ENCODE measurements at places on chromosomes 6 and 20.
A peak's percentile ranks its signal among the peaks of the same experiment; 100 is the strongest.

DNA sequence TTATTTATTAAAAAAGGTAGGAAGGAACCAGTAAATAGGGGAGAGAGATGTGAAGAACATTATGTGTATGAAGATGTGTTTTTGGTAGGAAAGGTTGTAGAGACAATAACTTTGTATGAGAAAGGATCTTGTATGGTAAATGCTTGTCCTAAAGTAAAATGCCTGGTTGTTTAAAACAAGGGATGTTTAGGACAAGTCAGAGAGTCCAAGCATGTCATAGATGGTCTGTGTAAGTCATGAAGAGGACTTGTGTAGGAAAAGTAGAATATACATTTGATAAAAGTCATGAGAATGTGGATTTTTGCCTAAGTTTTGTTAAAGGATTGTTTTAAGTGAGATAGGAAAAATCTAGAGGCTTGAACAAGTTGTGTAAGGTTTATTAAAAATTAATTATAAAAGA is 325.1 kb downstream of the CDH26 start:
- no peak for DNase-seq

DNA sequence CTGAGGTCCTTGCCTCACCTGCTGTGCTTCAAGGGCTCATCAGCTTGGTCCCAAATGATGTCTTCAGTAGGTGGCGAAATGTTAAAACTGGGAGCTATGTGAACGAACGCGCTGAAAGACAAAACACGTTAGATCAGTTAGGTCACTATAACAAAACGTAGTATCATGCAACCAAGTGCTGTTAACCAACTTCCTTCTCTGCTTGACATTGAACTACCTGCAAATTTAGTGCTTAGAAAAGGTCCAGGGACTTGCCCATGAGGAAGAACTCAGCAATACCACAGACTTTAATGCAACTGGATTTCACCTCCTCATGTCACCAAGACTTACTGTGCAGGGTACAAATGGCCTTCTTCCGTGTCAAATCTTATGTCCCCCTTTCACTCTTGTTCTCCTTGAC is 24.8 kb downstream of the BACH2 start:
- DNase-seq = no peak

- no peak for DNase-seq
Measured at GRCh38 chr6:111813677-111814310, 59.5 kb downstream of the FYN start.

GRCh38 chr6:1589208-1589607 is 20.5 kb upstream of the FOXC1 start:
- DNase-seq = no peak

DNA sequence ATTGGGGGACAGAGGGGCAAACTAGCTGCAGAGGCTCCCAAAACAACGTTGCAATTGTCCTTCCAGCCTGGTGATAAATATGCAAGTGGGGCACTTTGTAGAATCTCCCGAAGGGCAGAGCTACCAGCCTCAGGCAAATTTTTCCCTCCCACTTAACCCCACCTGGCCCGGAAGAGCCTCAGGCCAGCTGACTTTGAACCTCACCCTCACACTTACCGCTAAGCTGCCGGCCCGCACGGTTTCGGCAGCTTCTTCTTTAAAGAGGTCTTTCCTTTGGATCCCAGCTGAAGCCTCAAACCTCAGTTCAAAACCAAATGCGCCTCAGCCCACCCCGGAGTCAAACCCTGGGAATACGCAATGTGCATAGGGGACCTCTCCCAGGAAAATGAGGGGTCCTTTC is 2.5 kb downstream of the OVOL2 start:
- no peak for DNase-seq

DNA sequence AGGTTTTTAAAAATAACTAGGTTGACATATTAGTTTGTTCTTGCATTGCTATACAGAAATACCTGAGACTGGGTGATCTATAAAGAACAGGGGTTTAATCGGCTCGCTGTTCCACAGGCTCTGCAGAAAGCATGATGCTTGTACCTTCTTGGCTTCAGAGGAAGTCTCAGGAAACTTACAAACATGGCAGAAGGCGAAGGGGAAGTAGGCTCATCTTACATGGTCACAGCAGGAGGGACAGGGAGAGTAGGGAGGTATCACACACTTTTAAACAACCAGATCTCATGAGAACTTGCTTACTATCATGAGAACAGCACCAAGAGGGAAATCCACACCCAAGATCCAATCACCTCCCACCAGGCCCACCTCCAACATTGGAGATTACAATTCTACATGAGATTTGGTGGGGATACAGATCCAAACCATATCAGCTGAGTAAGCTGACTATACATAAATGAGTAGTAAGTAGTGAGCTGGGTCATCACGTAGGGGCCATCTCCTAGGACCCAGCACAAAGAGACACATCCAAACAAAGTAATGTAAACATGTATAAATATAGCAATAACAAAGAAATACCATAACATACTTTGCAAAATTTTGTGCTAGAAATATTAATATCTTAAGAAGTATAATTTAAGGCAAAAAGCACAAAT is 31.4 kb upstream of the SIRPG start:
- DNase-seq = no peak

GRCh38 chr6:1080453-1081337 is 231.2 kb upstream of the FOXQ1 start:
- DNase-seq = no peak

DNA sequence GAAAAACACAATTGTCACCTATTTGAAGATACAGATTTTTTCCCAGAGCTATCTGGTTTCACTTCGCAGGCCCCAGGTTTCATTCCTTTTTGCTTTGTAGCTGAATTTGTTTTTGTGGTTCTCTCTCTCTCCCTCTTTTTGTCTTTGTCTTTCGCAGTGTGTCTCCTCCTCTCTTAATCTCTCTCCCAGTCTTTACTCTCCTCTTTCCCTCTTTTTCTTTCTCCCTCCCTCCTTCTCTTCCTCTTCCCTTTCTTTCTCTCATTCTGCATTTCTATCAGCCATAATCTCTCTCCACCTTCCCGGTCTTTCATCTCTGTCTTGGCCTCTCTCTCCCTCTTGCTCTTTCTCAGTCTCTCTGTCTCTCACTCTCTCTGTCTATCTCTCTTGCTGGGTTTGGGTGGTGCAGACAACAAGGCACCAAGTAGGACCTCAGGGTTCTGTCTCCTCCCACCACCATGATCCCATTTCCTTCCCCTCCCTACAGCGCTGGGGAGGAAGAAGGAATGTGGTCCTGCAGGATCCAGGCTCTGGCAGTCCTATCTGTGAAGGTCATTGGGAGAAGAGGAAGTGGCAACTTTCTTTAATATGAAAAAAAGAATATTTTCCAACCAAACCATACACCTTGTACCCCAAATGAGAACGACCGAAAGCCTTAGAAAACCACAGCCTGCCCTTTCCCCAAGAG is 63.2 kb downstream of the BANF2 start:
- DNase-seq = no peak

DNA sequence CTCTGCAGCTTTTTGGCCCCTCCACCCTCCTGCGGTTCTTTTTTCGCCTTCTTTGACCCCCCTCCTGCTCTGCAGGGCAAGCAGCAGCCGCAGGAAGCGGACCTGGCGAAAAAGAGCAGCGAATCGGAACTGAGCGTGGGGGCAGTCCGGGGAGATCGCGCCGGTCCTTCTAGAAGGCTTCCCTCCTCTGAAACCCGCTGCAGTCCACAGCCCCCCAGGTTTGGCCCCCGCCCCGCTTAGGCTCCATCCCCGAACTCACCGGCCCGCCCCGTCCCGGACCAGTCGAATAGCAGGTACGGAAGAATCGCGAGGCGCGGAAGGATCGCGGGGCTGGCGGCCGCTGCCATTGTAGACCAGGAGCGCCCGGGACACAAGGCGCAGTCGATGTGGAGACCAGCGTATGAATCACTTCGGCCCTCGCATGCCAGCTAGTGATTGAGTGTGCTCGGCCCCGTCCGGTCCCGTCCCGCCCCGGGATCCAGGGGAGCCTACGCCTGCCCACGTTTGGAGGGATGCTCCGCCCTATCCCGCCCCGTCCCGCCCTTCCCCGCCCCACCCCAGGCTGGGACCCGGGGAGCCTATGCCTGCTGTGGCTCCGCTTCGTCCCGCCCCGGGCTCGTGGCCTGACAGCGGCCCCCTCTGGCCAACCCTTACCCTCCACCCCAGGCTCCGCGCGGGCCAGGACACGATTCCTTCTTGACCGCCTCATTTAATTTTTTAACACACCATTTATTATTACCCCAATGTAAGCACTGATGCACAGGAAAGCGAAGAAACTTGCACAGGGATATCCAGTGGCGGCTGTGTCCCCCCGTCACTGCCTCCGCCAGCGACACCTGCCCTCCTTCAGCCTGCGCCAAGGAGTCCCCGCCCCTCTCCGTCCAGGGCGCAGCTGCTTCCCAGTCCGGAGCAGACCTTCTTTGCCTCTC is at the start of gene ULBP3:
Gene ULBP3 (minus strand): TSS at position 402 of the 929 bp plus-strand sequence. CDS start 55 bp downstream, at position 347.
- DNase-seq = no peak

- DNase-seq = no peak
Measured at GRCh38 chr6:20377623-20378265, 23.9 kb upstream of the E2F3 start.

DNA sequence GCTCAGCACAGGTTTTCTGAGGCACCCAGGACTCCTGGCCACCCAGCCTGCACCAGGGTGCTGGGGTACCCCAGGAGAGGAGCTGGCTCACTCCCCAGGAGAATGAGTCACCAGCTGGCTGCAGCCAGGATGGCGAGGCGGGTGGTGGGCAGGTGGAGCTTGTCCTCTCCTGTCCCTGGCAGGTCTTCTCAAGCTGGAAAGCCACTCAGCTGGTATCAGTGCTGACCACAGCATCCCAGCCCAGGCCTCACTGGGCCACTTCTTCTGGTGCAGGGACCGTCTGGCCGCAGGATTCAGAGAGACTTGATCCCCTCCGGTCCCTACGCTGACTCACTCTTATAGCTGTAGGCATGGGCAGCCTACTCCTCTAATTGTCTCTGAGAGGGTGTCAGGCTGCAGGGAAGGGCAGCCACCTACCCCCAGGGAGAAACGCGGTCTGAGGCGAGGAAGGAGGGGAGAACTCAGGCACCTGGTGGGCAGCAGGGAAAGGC is 22.2 kb downstream of the TFEB start:
- no peak for DNase-seq

- peak; percentile 78 for DNase-seq
Measured at GRCh38 chr6:139369568-139370282, 4.7 kb downstream of the CITED2 start.

DNA sequence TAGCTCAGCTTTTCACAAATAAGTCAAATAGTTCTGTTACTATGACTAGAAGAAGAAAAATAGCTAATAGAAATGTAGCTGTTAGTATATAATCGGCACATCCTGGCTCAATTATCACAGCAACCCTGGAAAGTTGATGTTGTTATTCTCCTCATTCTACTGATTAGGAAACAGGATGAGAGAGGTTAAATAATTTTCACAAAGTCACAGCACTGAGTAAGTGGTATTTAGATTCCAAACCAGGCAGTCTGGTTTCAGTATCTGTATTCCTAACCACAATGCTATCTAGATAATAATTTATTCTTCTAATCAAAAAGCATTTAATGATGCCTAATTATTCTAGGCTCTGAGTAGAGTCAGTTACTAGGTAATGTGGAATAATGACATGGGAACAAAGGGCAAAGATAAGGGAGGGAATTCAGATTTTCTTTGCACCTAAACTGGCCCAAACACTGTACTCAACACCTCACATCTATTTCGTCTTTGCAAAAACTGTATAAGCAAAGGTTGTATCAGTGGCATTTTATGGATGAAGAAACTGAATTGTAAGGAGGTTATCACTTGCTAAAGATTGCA is 51.3 kb downstream of the PDE7B start:
- no peak for DNase-seq

DNA sequence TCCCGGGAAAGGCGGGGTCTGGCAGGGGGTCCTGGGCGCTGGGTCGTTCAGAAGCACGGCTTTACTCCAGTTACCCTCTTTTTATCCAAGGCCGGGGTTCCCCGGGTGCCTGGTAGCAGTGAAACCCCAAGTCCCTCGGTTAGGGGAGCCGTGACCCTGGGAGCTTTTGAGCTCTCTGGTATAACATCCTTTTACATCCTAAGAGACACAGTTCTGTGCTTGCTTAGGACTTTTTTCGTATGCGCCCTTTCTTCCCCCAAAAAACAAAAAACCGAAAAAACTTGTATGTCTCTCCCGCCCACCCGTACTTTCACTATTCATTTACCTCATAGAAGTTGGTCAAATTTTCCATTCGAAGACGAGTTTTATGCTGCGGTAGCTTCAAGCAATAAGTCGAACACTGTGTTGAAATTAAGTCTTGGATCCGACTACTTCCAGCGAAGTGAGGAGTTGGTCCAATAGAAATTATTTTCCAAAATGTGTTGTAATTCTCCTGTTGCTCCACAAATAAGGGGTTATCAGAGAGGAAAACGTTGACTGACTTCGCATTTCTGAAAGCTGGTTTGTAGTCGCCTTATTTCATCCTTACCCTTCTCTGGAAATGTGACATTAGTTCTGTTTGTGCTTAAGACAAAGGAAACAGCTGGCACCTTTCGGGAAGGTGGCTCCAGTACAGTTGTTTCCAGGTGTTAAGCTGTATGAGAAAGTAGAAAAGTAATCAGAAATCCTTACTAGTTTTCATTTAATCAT is 816 bp upstream of the MAN1A1 start:
- peak; percentile 12 for DNase-seq

DNA sequence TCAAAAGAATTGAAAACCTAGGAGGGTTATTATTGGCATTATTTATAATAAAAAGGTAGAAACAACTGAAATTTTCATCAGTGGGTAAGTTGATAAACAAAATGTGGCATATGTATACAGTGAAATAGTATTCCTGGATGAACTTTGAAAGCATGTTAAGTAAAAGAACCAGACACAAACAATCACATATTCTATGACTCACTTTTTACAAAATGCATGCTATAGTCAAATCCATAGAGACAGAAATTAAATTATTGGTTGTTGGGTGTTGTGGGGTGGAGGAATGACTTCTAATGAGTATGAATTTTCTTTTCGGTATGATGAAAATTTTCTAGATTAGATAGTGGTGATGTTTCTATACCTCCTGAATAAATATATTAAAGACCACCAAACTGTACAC is 94.6 kb downstream of the LRRC1 start:
- DNase-seq = no peak
